Aorta (tissue), 5 donors: ENCODE measurements at places on chromosomes 3 and 15. TPM values are rescaled to one million over a fixed set of nuclear protein-coding genes. Genes with fewer than 3 reads are reported as not detected.

DNA sequence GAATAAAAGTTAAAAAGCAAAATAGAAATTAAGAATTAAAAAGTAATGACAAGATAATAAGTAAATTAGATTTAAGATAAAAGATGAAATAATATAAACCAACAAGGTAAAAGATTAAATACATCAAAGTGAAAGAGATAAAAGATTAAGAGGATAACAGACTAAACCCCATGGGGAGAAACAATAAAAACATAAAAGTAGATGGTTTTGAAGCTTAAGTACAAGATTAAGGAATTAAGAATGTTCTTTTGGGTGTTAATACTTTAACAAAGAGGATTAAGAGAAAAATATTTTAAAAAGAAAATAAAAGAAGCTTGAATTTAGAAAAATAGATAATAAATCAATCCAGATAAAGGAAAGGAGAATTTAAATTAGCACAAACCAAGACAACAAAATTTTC is 85.4 kb downstream of the SQOR start:
- no peaks in the 10 kb centered on the region for H3K4me1 ChIP-seq
- no peaks in the 10 kb centered on the region for H3K27me3 ChIP-seq
- no peak overlapping the region for H3K27ac ChIP-seq
- DNase-seq = no peak

- H3K27me3 ChIP-seq = no peaks in the 10 kb centered on the region
- H3K27ac ChIP-seq = no peak overlapping the region
- H3K36me3 ChIP-seq = no peaks in the 10 kb centered on the region
- DNase-seq = no peak
- peaks cover 4% of the 10 kb centered on the region for H3K4me1 ChIP-seq
- no peak overlapping the region for H3K4me3 ChIP-seq
Measured at GRCh38 chr3:53773021-53773436, 73.2 kb downstream of the CHDH start.

GRCh38 chr15:25858952-25859760 is 4.0 kb downstream of the ATP10A start:
- H3K4me1 ChIP-seq = no peaks in the 10 kb centered on the region
- no peaks in the 10 kb centered on the region for H3K36me3 ChIP-seq
- no peak for DNase-seq
- H3K27me3 ChIP-seq = no peaks in the 10 kb centered on the region
- peak overlapping the region; percentile 99 for H3K27ac ChIP-seq

The PRTG gene
- 2.1 TPM for total RNA-seq
